Thoracic aorta (tissue), 2 donors: ENCODE measurements at places on chromosomes 3 and 15. TPM values are rescaled to one million over a fixed set of nuclear protein-coding genes. Genes with fewer than 3 reads are reported as not detected.

GRCh38 chr3:128334766-128335165, 131.9 kb downstream of the DNAJB8 start:
- H3K27me3 ChIP-seq, result no peaks in the 10 kb centered on the region
- no peak overlapping the region for H3K27ac ChIP-seq
- peaks cover 3% of the 10 kb centered on the region for H3K36me3 ChIP-seq
- no peak for DNase-seq
- no peaks in the 10 kb centered on the region for H3K4me1 ChIP-seq

DNA sequence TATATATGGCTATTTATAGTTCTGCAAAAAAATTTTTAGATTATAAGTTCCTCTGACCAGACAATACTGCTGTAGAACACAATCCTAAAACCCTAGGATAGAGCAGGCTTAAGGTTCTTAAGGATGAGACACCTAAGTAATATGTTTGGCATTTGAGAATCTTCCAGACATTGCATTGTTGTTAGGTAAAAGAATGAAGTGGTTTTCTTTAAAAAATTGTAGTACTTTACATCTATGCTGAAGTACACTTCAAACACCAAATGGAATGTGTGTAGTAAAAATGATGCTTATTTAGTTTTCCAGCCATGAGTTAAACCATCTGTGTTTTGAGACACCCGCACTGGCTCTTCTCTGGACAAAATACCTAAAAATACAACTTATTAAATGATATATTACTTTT, 857.7 kb downstream of the OTOL1 start:
- H3K27ac ChIP-seq, result no peak overlapping the region
- no peak for DNase-seq
- no peaks in the 10 kb centered on the region for H3K4me1 ChIP-seq
- no peaks in the 10 kb centered on the region for H3K27me3 ChIP-seq

DNA sequence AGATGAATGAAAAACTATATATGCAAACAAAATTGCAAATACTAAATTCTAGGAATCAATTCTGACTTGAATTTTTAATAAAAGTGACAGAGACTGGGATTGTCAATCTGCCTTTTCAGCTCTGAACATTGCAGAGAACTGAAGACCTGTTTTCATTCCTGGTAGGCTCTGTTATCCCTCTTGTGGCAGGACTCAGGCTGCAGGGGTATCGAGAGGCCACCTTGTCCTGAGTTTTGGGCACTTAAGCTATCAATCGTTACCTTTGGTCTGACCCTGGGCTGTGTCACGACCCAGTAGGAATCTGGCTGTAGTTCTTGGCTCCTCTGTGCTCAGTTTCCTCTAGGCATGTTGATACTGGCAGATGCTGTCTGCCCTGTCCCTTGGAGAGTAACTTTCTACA, 238.0 kb downstream of the CACNA2D3 start:
- peaks cover 49% of the 10 kb centered on the region for H3K4me1 ChIP-seq
- H3K36me3 ChIP-seq, result no peaks in the 10 kb centered on the region
- no peak overlapping the region for H3K27ac ChIP-seq
- DNase-seq, result no peak

GRCh38 chr15:75177360-75178071, 24.2 kb upstream of the C15orf39 start:
- no peaks in the 10 kb centered on the region for H3K36me3 ChIP-seq
- H3K27me3 ChIP-seq, result no peaks in the 10 kb centered on the region
- H3K4me3 ChIP-seq, result peak overlapping the region; percentile 73
- peaks cover 40% of the 10 kb centered on the region for H3K4me1 ChIP-seq
- no peak for DNase-seq

- H3K4me3 ChIP-seq, result no peak overlapping the region
- H3K27me3 ChIP-seq, result no peaks in the 10 kb centered on the region
- H3K27ac ChIP-seq, result no peak overlapping the region
- H3K4me1 ChIP-seq, result no peaks in the 10 kb centered on the region
- no peaks in the 10 kb centered on the region for H3K36me3 ChIP-seq
These were observed 21.0 kb upstream of the CTXND1 start for GRCh38 chr15:80272987-80273386.

DNA sequence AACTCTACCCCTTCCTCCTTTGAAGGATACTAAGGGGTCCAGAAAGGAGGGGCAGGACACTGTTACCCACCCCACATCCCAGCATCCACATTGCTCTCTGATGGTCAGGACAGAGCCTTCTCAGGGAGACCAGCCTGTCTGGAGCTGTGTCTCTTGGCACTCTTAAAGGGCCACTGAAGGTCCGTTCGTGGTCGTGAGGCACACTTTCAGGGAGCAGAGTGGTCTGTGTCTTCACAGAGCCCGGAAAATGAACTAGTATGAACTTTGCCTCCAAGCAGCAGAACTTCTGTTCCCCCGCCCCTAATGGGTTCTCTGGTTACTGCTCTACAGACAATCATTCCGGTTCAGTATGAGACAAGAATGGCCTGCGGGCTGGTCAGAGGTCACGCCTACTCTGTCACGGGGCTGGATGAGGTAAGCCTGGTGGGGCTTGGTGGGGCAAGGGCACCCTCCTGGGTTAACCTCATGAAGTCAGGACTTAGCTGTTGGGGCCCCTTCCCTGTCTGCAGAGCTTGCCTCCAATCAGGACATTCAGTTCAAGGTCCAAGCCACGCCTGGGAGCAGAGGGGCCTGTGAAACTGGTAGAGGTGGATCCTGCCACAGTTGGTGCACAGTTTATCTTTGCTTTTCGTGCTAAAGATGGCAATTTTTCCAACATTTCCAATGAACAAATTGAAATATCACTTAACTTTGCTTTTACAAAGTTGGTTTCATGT, 33.2 kb downstream of the CAPN3 start:
- no peak for DNase-seq
- no peak overlapping the region for H3K27ac ChIP-seq
- no peaks in the 10 kb centered on the region for H3K27me3 ChIP-seq
- H3K4me1 ChIP-seq, result no peaks in the 10 kb centered on the region
- H3K36me3 ChIP-seq, result peaks cover 6% of the 10 kb centered on the region

DNA sequence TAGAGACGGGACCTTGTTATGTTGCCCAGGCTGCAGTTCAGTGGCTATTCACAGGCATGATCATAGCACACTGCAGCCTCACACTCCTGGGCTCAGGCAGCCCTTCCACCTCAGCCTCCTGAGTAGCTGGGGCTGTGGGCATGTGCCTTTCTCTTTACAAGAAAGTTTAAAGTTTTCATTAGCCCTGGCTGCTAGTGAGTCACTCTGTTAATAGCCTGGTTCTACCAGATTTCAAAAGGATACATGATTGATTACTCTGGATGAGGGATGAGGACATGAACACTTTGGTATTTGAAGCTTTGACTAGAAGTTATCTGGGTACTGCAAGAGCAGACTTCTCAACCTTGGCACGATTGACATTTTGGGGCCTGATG, 95.1 kb downstream of the DHX36 start:
- no peak overlapping the region for H3K27ac ChIP-seq
- H3K4me3 ChIP-seq, result no peak overlapping the region
- no peak for DNase-seq
- H3K27me3 ChIP-seq, result no peaks in the 10 kb centered on the region
- H3K4me1 ChIP-seq, result peaks cover 11% of the 10 kb centered on the region

DNA sequence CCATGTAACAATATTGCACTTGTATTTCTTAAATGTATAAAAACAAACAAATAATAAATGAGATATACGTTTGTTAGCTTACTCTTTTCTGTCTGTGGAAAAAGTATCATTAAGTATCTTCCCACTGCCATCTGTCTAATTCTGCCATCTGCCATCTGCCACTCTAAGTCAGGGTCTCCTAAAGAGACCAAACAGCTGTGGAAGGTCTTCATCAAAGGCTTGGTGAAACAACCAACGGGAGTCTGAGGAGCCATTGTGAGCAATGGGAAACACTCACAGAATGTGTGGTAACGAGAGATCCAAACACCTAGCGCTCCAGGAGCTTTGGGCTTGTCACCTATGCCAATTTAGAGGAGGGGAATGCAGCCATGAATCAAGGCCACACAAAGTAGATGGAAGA, 28.7 kb upstream of the PFN2 start:
- no peak overlapping the region for H3K4me3 ChIP-seq
- DNase-seq, result no peak
- H3K27me3 ChIP-seq, result no peaks in the 10 kb centered on the region
- H3K27ac ChIP-seq, result no peak overlapping the region
- no peaks in the 10 kb centered on the region for H3K36me3 ChIP-seq

- H3K4me3 ChIP-seq, result no peak overlapping the region
- no peak for DNase-seq
- no peaks in the 10 kb centered on the region for H3K36me3 ChIP-seq
- H3K27ac ChIP-seq, result no peak overlapping the region
- H3K27me3 ChIP-seq, result no peaks in the 10 kb centered on the region
- H3K4me1 ChIP-seq, result no peaks in the 10 kb centered on the region
These were observed 3.6 kb upstream of the PLA1A start for GRCh38 chr3:119594066-119594465.

- H3K4me1 ChIP-seq, result peaks cover 8% of the 10 kb centered on the region
- H3K36me3 ChIP-seq, result no peaks in the 10 kb centered on the region
- DNase-seq, result no peak
- H3K4me3 ChIP-seq, result no peak overlapping the region
These were observed 412.8 kb upstream of the TGFBR2 start for GRCh38 chr3:30193625-30194044.

DNA sequence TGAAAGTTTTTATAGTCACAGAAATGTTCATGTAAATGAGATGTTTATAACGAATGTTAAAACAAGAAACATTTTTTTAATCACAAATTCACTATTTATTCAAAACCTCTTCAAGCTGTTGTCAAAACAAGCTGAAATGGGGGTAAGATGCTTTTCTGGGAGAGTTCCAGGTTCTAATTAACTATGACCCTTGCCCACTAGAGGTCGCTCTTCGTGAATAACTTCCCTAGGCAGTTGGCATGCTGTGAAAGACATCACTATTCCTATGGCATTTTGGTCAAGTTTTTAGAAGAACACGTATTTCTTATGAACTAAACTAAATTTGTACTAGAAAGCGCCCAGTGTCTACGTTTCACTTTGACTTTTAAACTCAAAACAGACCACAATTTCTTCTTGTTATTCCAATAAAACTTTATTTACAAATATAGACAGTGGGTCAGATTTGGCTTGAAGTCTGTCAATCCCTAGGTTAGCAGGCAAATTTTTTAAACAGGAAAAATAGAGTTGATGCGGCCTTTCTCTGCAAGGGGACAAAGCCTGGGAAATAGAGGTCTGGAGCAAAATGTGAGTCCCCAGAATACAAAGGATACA, 62.8 kb upstream of the CMTM8 start:
- no peaks in the 10 kb centered on the region for H3K27me3 ChIP-seq
- H3K27ac ChIP-seq, result no peak overlapping the region
- no peaks in the 10 kb centered on the region for H3K36me3 ChIP-seq
- no peaks in the 10 kb centered on the region for H3K4me1 ChIP-seq

DNA sequence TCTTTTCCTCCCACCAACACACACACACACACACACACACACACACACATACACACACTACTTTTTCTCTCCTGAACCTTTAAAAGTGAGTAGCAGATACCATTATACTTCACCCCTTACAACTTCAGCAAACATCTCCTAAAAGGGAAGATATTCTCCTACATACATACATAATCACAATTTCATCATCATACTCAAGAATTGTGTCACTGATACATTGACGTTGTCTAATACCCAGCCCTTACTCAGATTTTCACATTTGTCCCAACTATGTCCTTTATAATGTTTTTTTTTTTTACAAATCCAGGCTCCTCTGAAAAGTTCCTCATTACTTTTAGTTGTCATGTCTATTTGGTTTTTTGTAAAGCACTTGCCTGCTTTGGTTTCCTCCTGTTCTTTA, 18.5 kb downstream of the ABHD6 start:
- H3K4me1 ChIP-seq, result no peaks in the 10 kb centered on the region
- no peaks in the 10 kb centered on the region for H3K27me3 ChIP-seq
- H3K36me3 ChIP-seq, result no peaks in the 10 kb centered on the region
- no peak overlapping the region for H3K27ac ChIP-seq
- no peak overlapping the region for H3K4me3 ChIP-seq
- no peak for DNase-seq

- no peaks in the 10 kb centered on the region for H3K4me1 ChIP-seq
- H3K27me3 ChIP-seq, result no peaks in the 10 kb centered on the region
- H3K36me3 ChIP-seq, result no peaks in the 10 kb centered on the region
- no peak for DNase-seq
- no peak overlapping the region for H3K27ac ChIP-seq
These were observed 757.6 kb downstream of the TBL1XR1 start for GRCh38 chr3:176439729-176440128.

- H3K36me3 ChIP-seq, result no peaks in the 10 kb centered on the region
- H3K27ac ChIP-seq, result no peak overlapping the region
- H3K4me3 ChIP-seq, result no peak overlapping the region
- no peaks in the 10 kb centered on the region for H3K4me1 ChIP-seq
These were observed 107.9 kb downstream of the FMN1 start for GRCh38 chr15:33086500-33087121.

DNA sequence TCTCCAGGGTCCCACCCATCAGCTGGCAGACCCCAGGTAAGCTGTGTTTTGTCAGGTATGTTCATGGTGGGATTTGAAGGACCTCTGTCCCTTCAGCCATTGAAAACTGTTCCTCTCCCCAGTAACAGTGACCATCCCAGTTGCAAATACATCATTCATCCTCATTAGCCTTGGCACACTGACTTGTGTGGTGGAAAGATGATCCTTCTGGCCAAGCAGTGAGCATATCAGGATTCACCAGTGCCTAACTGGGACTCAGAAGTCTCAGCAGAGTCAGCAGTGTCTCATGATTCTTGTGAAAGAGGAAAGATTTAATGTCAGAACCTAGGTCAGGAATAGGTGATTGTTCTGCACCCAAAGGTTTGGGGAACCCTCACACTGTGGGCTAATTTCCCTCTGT, 90.2 kb downstream of the DNAJB8 start:
- H3K27me3 ChIP-seq, result no peaks in the 10 kb centered on the region
- H3K36me3 ChIP-seq, result no peaks in the 10 kb centered on the region
- H3K4me3 ChIP-seq, result no peak overlapping the region
- no peak overlapping the region for H3K27ac ChIP-seq
- peaks cover 19% of the 10 kb centered on the region for H3K4me1 ChIP-seq
- DNase-seq, result no peak

GRCh38 chr3:11944052-11944673, 60.0 kb upstream of the SYN2 start:
- no peak overlapping the region for H3K4me3 ChIP-seq
- no peak for DNase-seq
- H3K36me3 ChIP-seq, result no peaks in the 10 kb centered on the region
- no peak overlapping the region for H3K27ac ChIP-seq

DNA sequence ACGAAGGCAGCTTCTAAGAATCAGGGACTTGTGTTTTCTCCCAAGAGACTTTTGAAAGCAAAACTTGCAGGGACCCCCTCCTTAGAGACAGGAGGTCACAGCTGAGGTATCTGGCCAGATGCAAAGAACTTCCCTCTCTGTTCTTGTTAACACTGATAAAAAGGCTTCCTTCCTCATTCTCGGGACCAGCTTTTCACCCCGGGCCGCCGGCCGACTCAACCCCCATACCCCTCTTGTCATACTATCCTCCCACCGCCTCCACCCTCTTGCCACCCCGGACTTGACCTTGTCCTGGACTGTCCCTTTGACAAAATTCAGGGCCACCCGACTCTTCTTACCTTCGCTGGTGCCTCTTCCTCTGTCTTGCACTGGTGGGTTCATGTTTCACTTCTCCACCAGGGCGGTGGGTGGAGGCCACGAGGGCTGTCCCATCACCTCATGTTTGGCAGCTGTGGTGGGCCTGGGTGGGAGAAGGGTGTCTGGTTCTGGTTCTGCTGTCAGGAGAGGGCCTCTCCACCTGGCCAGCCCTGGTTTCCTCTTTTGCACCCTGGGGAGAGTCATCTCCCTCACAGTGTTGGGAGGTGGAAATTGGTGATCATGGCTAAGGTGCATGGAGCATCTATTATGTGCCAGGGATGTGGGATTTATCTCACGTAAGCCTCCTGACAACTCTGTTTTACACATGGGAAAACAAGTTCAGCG, 32.5 kb downstream of the BHLHE40 start:
- H3K27ac ChIP-seq, result no peak overlapping the region
- H3K27me3 ChIP-seq, result no peaks in the 10 kb centered on the region

The IL17RB gene
- total RNA-seq, result not detected

The PRR20G gene
- not detected for total RNA-seq

The TWF2 gene
- total RNA-seq, result 52.2 TPM

The C2CD4A gene
- total RNA-seq, result not detected

The SNAP23 gene
- total RNA-seq, result 68.8 TPM

The GHSR gene
- not detected for total RNA-seq
